GM12878 (cell line): ENCODE measurements at places on chromosomes 16 and 17. TPM values are rescaled to one million over a fixed set of nuclear protein-coding genes. Genes with fewer than 3 reads are reported as not detected.

DNA sequence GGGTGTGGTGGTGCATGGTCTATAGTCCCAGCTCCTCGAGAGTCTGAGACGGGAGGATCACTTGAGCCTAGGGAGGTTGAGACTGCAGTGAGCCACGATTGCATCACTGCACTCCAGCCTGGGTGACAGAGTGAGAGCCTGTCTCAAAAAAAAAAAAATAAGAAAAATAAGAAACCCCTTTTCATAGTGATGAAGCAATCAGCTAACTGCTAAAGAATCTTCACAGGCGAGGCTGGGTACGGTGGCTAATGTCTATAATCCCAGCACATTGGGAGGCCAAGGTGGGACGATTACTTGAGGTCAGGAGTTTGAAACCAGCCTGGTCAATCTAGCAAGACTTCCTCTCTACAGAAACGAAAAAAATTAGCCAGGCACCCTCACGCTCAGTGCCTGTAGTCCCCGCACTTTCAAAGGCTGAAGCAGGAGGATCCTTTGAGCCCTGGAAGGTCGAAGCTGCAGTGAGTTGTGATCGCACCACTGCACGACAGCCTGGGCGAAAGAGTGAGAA, 760 bp downstream of the SLFN12L start:
- peak overlapping the region; percentile 81 for H3K4me3 ChIP-seq
- peaks cover 21% of the 10 kb centered on the region for H3K4me1 ChIP-seq
- H3K27me3 ChIP-seq: no peaks in the 10 kb centered on the region
- no peaks in the 10 kb centered on the region for H3K36me3 ChIP-seq
- peak overlapping the region; percentile 92 for H3K27ac ChIP-seq

- DNase-seq: no peak
- no peak overlapping the region for H3K4me3 ChIP-seq
- H3K4me1 ChIP-seq: peaks cover 3% of the 10 kb centered on the region; the same call in 1 of the 2 replicates
- H3K27ac ChIP-seq: no peak overlapping the region
These were observed 7.5 kb downstream of the AANAT start for GRCh38 chr17:76474894-76475293.

DNA sequence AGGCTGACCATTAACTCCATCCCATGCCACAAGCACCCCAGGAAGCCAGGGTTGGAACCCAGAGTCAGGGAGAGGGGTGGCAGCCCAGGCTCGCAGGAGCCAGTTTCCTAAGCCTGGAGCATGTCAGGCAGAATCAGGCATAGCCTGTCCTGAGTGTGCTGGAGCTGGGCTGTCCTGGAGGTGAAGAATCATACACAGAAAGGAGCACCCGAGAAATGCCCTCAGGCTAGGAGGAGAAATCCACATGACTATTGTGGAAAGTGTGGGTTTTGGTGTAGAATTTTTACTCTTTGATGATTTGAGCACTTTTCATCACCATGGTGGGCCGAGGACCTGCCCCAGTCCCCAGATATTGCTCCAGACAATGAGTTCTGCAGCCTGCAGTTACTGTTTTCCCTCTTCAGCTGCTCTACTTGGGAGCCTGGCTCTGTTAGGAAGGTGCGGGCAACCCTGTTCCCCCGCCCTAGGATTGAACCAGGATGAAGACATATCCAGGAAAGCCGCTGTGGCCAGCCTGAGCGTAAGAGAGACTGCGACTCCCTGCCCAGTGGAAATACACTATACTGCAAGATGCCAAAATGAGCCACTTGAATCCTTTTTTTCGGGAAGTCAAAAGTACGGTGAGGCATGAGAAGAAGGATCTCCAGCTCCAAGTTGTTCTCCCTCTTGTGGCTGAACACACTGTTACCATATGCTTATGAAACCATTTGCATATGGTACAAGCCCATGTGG, 29.0 kb upstream of the HEATR6 start:
- no peaks in the 10 kb centered on the region for H3K36me3 ChIP-seq
- H3K27me3 ChIP-seq: no peaks in the 10 kb centered on the region
- DNase-seq: no peak
- H3K27ac ChIP-seq: no peak overlapping the region
- peaks cover 11% of the 10 kb centered on the region for H3K4me1 ChIP-seq

Gene KRT222
- total RNA-seq: 0.08 and 0.21 TPM in 2 replicates

DNA sequence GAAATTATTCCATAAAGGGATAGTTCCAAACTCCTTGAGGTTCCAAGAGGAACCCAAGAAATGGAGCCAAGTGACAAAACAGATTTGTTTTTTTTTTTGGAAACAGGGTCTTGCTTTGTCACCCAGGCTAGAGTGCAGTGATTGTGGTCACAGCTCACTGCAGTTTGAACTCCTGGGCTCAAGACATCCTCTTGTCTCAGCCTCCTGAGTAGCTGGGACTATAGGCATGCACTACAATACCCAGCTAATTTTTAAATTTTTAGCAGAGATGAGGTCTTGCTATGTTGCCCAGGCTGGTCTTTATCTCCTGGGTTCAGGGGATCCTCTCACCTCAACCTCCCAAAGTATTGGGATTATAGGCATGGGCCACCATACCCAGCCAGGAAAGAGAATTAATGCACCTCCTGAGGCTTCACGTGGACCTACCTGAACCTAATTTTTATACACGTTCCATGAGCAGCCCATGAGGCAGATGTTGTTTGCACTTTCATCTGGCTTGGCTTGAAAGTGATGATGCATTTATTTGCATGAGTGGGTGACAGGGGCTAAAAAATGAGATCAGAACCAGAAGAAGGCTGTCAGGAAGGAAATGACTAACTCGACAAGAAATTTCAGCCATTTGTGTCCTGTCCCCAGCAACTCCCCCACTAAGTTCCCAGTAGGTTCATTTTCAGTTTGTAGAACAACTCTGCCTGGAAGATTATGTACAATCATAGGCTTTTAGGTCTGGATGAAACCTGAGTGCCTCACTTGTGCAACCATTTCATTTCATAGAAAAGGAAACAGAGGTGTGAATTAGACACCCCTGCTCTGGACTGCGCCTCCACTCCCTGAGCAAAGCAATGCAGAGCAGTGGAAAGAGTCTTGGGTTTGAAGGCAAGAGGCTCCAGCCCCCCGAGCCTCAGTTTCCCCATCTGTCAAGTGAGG, 10.3 kb upstream of the IRF8 start:
- H3K4me3 ChIP-seq: peak overlapping the region; percentile 44; the same call in 1 of the 2 replicates
- peak overlapping the region; percentile 21 for H3K27ac ChIP-seq
- DNase-seq: peak; percentile 89
- peaks cover 16% of the 10 kb centered on the region for H3K4me1 ChIP-seq

DNA sequence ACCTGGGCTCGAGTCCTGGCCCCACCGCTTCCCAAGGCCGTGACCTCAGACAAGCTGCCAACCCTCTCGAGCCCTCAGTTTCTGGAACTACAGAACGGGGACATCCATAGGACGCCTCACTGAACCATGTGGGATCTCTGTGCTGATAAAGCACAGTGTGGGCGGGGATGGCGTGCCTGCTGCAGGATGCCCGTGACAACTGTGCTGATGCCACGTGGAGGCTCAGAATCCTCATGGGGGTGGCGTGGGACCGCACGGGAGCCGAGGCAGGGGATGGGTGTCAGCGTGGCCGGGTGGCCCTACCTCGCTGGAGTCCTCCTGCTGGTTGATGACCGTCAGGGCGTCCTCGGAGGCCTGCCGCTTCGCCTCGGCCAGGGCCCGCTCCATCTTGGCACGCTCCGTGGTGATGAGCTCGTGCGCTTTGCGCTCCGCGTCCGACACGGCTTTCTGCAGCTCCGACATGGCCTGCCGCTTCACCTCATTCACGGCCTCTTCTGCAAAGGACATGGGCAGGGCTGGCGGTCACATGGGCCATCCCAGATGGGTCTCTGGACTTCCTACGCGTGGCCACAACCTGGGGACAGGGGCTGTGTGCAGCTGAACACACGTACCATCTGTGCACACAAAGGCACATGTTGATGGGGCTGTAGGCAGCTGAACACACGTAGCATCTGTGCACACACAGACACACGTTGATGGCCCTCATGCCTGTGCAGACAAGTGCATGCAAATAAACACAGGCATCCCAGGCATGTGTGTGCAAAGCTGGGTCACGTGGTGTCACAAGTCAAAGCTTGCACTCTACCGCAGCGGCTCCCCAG, 12.7 kb upstream of the PABPN1L start:
- no peak for DNase-seq
- no peaks in the 10 kb centered on the region for H3K4me1 ChIP-seq
- peaks cover 4% of the 10 kb centered on the region; the same call in 1 of the 2 replicates for H3K36me3 ChIP-seq
- H3K4me3 ChIP-seq: no peak overlapping the region

DNA sequence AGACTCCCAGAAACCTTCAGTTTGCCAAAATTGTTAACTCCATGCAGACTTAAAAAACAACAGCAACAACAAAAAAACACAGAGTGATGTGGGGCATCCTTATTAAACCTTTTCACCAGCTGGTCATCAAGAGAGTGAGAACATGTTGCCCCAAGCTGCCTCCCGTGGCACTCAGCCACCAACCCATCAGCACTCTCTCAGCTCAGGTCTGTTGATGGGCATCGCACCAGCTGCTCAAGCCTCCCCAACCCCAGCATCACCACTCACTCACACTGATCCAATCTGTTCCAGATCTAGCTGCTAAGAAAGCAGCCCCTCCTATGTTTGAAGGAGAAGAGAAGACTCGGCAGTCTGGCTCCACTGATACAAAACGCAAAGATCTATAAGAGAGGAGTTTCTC, 46.8 kb downstream of the SLC39A11 start:
- no peak overlapping the region for H3K27ac ChIP-seq
- H3K36me3 ChIP-seq: no peaks in the 10 kb centered on the region
- no peaks in the 10 kb centered on the region for H3K27me3 ChIP-seq
- no peak for DNase-seq
- H3K4me1 ChIP-seq: peaks cover 7% of the 10 kb centered on the region
- no peak overlapping the region for H3K4me3 ChIP-seq

GRCh38 chr17:81404558-81405165, 9.4 kb downstream of the BAHCC1 start:
- no peak for DNase-seq
- H3K4me1 ChIP-seq: no peaks in the 10 kb centered on the region; the same call in 1 of the 2 replicates
- H3K4me3 ChIP-seq: no peak overlapping the region
- H3K36me3 ChIP-seq: no peaks in the 10 kb centered on the region
- no peak overlapping the region for H3K27ac ChIP-seq

- H3K4me3 ChIP-seq: no peak overlapping the region
- no peaks in the 10 kb centered on the region for H3K27me3 ChIP-seq
- H3K36me3 ChIP-seq: peaks cover 10% of the 10 kb centered on the region
- H3K27ac ChIP-seq: no peak overlapping the region
- no peaks in the 10 kb centered on the region for H3K4me1 ChIP-seq
These were observed 144.6 kb downstream of the SNX29 start for GRCh38 chr16:12120982-12121652.
